CD4-positive, CD25-positive, alpha-beta regulatory T cell (primary cell): ENCODE measurements at places on chromosomes 1 and 21.

DNA sequence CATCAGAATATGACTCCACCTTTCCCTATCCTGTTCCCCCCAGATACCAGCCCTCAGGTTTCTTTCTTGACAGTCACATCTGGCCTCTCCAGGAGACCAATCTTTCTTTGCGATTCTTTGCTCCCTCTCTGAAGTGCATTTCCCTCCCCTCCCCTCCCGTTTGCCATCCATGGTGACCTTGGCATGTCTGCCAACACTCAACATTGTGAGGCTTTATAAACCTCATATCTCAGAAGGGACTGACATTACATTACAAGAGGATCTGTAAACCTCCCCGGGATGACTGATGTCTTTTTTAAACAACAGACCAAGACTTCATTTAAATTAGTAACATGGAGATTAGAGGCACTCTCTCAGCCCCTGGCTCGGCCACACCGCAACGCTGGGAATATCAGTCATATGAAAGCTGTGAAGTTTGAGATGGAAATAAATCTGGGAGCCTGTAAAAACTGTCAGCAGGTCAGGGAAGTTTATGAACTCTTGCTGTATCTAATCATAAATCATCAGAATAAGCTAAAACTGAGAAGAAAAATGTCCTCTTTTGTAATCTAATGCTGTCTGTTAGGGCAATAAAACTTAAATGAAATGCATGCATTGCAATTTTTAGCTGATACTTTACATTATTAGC lies 401.7 kb upstream of the PROX1 start:
- no peak for DNase-seq

- DNase-seq = no peak
These were observed 17.6 kb downstream of the TRAF5 start for GRCh38 chr1:211344152-211344618.

GRCh38 chr1:73637264-73637663 lies 560.7 kb downstream of the LRRIQ3 start:
- peak; percentile 25 for DNase-seq

DNA sequence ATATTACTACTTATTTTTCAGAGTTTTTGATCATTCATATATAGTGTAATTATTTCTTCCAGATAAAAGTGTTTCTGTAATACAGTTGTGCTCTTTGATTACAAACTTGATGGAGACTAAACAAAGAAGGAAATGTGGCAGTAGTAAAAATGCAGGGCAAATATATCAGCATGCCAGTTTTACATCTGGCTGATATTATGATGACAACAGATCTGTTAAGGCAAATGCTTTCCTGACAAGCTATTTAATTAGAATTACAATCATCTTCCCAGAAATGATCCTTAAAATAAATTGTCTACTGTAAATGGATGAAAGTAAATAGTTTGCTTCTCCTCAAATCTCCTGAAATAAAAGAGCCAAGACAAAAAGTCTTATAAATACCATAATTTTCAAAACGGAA lies 1659.8 kb downstream of the BRINP3 start:
- no peak for DNase-seq
